Activated CD4-positive, alpha-beta memory T cell treated with anti-CD3 and anti-CD28 coated beads, Interleukin-2, amount 10 ng/mL, durations not matched to agents 7 days and 5 days (primary cell): ENCODE measurements at places on chromosomes 3 and 15.

DNA sequence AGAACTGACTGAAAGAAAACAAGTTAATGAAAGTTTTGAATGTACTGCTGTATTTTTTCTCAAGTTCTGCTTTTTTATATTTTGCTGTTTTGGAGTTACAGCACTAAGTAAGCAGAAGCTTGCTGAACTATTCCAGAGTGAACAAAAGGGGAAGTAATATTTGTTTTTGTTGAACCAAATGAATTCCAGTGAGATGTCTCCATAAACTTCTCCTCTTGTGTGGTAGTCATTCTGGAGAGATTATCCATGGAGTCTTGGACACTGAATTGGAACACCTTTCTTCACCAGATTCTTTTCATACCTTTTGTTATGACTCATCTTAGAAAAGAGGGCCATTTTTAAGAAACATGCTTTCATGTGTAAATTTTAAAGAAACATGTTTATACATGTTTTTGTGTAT is 8.8 kb downstream of the ANKUB1 start:
- peaks cover 18% of the 10 kb centered on the region for H3K27me3 ChIP-seq
- no peak for DNase-seq
- no peaks in the 10 kb centered on the region for H3K36me3 ChIP-seq
- no peaks in the 10 kb centered on the region for H3K4me1 ChIP-seq
- H3K4me3 ChIP-seq: no peak overlapping the region

- no peaks in the 10 kb centered on the region for H3K36me3 ChIP-seq
- no peaks in the 10 kb centered on the region for H3K4me1 ChIP-seq
- no peak overlapping the region for H3K27ac ChIP-seq
- no peak for DNase-seq
- no peak overlapping the region for H3K4me3 ChIP-seq
These were observed 108.8 kb downstream of the NTRK3 start for GRCh38 chr15:88147760-88148159.

DNA sequence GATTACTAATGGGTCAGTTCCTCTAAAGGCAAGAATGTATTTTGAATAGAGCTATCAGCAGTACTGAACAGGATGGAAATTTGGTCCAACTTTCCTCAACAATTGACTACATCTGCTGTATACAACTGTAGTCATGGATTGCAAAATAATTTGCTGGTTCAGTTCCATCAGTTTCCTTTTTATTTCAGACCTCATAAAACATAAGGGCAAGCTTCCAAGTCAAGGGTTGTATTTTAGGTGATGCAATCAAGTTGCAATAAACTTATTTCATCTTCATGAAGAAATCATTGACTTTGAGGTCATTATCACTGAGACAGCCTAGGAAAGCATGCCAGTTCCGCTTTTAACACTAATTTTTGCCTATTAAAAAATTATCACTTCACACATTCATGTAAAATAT is 90.4 kb upstream of the TSEN2 start:
- H3K36me3 ChIP-seq: no peaks in the 10 kb centered on the region
- H3K4me1 ChIP-seq: peaks cover 19% of the 10 kb centered on the region
- DNase-seq: no peak
- H3K27ac ChIP-seq: no peak overlapping the region
- peaks cover 9% of the 10 kb centered on the region for H3K27me3 ChIP-seq

GRCh38 chr15:94294556-94294955 is 63.2 kb downstream of the MCTP2 start:
- no peaks in the 10 kb centered on the region for H3K27me3 ChIP-seq
- H3K4me1 ChIP-seq: peaks cover 69% of the 10 kb centered on the region
- peaks cover 36% of the 10 kb centered on the region for H3K36me3 ChIP-seq
- H3K4me3 ChIP-seq: no peak overlapping the region
- no peak overlapping the region for H3K27ac ChIP-seq

DNA sequence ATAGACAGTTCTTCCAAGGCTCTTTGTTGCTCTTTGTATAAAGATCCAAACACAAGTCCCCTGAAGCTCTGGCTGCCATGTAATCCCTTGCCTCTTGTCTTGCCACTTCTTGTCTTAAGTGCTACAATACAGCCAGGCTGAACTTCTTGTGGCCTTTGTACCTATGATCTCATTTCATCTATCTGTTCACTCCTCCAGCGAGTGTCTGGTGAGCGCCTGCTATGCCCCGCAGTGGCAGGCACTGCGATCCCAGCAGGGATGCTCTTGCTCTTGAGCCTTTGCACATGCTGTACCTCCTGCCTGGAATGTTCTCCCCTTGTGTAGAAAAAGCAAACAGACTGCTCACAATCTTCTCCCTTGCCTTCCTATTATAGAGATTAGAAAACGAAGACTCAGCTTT is 81.9 kb upstream of the ADPGK start:
- DNase-seq: no peak
- H3K4me1 ChIP-seq: no peaks in the 10 kb centered on the region
- no peaks in the 10 kb centered on the region for H3K36me3 ChIP-seq
- peaks cover 12% of the 10 kb centered on the region for H3K27me3 ChIP-seq
- H3K4me3 ChIP-seq: no peak overlapping the region

- no peak overlapping the region for H3K27ac ChIP-seq
- H3K4me3 ChIP-seq: no peak overlapping the region
- no peak for DNase-seq
- no peaks in the 10 kb centered on the region for H3K4me1 ChIP-seq
These were observed 103.1 kb downstream of the TMEM266 start for GRCh38 chr15:76162784-76163456.

GRCh38 chr3:56320883-56321282 is 147.4 kb downstream of the ERC2 start:
- H3K27me3 ChIP-seq: peaks cover 2% of the 10 kb centered on the region
- no peak overlapping the region for H3K4me3 ChIP-seq
- H3K27ac ChIP-seq: no peak overlapping the region
- DNase-seq: no peak
- no peaks in the 10 kb centered on the region for H3K4me1 ChIP-seq

GRCh38 chr15:77021088-77021481 is 26.2 kb downstream of the PSTPIP1 start:
- peak overlapping the region; percentile 57 for H3K4me3 ChIP-seq
- peak overlapping the region; percentile 99 for H3K27ac ChIP-seq
- H3K4me1 ChIP-seq: peaks cover 79% of the 10 kb centered on the region
- peaks cover 74% of the 10 kb centered on the region for H3K36me3 ChIP-seq
- H3K27me3 ChIP-seq: no peaks in the 10 kb centered on the region
- no peak for DNase-seq

GRCh38 chr3:127072221-127072771 is 89.4 kb downstream of the PLXNA1 start:
- peaks cover 6% of the 10 kb centered on the region for H3K4me1 ChIP-seq
- DNase-seq: no peak
- H3K36me3 ChIP-seq: no peaks in the 10 kb centered on the region
- H3K4me3 ChIP-seq: no peak overlapping the region
- H3K27ac ChIP-seq: no peak overlapping the region
